ENCODE measurements at places on chromosomes 6 and 20. TPM values are rescaled to one million over a fixed set of nuclear protein-coding genes. Genes with fewer than 3 reads are reported as not detected.

- no peaks in the 10 kb centered on the region for H3K36me3 ChIP-seq
- no peak overlapping the region for H3K27ac ChIP-seq
- H3K4me3 ChIP-seq, result no peak overlapping the region
- no peaks in the 10 kb centered on the region for H3K4me1 ChIP-seq
- peaks cover 4% of the 10 kb centered on the region for H3K27me3 ChIP-seq
Measured at GRCh38 chr20:46546298-46546697, 4.2 kb downstream of the OCSTAMP start.

DNA sequence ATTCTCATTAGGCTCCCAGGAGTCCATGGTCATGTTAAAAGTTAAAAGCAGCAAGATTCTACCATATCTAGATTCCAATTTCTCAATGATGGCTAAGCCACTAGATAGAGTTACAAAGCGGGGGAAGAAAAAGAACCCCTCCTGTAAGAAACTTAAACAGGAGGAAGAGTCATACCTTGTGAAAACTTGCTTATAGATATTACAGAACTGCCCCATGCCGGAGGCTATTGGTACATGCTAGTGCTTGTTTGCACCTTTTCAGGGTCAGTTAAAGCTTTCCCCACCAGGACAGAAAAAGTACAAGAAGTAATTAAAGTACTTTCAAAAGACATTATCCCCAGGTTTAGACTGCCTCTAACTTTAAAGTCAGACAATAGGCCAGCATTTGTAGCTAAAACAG is 15.5 kb upstream of the GSTA3 start:
- peaks cover 47% of the 10 kb centered on the region for H3K4me1 ChIP-seq
- peaks cover 4% of the 10 kb centered on the region for H3K36me3 ChIP-seq
- DNase-seq, result no peak
- H3K27ac ChIP-seq, result no peak overlapping the region
- H3K4me3 ChIP-seq, result no peak overlapping the region
- H3K27me3 ChIP-seq, result peaks cover 6% of the 10 kb centered on the region

GGTLC1 gene
- total RNA-seq, result not detected

DNA sequence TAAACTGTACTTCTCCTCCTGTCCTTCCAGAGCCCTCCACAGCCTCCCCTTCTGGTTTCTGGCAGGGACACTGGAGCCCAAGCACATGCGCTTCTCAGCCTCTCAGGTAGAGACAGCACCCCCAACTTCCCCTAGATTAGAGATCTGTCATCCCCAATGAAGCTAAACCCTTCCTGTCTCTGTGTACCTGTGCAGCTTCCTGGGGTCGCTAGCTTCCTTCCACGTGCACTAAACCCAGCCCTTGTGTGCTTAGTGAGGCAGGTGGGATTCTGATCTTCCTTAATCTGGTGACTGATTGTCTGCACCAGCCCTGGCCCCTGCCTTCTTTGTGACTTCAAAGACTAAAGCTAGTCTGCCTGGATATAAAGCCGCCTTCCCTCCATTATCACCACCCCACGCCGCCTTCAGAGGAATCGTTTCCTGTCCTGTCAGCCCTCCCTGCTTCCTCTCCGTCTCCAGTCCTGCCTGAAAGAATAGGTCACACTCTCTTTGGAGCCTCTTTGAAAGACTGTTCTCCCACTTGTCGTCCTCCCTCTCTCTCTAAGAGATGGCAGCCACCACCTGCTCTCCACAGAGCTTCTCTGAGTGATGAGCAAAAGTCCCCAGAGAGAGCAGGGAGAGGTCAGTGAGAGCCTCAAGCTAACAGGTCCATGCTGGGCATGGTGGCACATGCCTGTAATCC is 27.5 kb downstream of the CAPN11 start:
- no peak overlapping the region for H3K27ac ChIP-seq
- no peak overlapping the region for H3K4me3 ChIP-seq
- H3K27me3 ChIP-seq, result peaks cover 25% of the 10 kb centered on the region
- no peaks in the 10 kb centered on the region for H3K36me3 ChIP-seq
- H3K4me1 ChIP-seq, result no peaks in the 10 kb centered on the region

DNA sequence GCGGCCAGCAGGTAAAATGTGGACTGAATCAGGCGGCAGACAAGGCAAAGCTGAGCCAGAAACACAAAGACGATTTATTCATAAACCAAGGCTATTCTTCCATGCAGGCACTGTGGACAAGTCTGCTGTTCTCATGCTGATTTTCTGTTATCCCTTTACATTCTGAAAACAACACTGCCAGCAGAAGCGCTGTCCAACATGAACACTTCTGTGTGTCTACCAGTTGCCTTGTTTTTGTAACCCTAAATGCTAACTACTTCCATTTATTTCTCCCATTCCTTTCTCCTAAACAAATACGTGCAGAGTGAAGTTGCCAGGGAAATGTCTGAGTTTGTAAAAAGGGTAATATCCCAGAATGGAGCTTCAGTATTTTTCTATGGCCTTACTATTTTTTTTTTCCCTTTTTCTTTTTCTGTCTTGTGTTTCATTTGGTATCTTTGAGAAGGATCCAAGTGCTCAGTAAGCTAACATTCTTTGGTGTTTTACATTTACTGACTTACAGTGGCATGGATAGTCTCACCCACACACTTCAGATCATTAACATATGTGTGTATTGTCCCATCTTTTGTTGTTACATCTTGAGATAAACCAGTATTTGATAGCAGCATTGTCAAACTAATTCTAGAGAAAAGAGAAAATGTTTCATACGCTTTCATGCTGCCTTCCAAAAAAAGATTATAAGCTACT is 1308.9 kb upstream of the MAP3K7 start:
- H3K4me1 ChIP-seq, result no peaks in the 10 kb centered on the region
- H3K36me3 ChIP-seq, result no peaks in the 10 kb centered on the region
- H3K4me3 ChIP-seq, result no peak overlapping the region
- no peak overlapping the region for H3K27ac ChIP-seq

- peaks cover 39% of the 10 kb centered on the region for H3K4me1 ChIP-seq
- peaks cover 2% of the 10 kb centered on the region for H3K27me3 ChIP-seq
- H3K27ac ChIP-seq, result peak overlapping the region; percentile 43
- no peak for DNase-seq
- peak overlapping the region; percentile 51 for H3K4me3 ChIP-seq
- peaks cover 12% of the 10 kb centered on the region for H3K36me3 ChIP-seq
Measured at GRCh38 chr6:146542881-146543210, 787 bp upstream of the RAB32 start.

DNA sequence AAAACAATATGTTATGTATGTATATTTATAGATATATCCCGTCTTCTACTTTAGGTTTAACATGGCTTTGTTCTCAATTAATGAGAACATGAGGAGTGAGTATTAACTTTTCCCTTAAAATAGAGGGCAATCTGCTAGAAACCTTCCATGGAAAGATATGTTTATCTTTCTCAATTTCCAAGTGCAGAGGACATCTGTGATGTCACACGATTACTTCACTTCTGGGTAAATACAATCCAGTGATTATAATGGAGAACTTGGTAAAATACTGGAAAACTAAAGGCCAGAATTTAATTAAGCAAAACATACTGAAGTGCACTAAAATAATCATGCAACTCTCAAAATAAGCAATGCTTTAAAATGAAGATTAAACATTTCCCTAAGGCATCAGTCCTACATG is 11.9 kb upstream of the MRAP2 start:
- H3K4me1 ChIP-seq, result peaks cover under 1% of the 10 kb centered on the region
- no peaks in the 10 kb centered on the region for H3K36me3 ChIP-seq
- H3K27me3 ChIP-seq, result no peaks in the 10 kb centered on the region
- no peak for DNase-seq
- no peak overlapping the region for H3K4me3 ChIP-seq

TNFRSF6B gene
- 1.8 TPM for total RNA-seq

PTCHD4 gene
- 7.7 TPM for total RNA-seq

MEA1 gene
- total RNA-seq, result 118 TPM

DNA sequence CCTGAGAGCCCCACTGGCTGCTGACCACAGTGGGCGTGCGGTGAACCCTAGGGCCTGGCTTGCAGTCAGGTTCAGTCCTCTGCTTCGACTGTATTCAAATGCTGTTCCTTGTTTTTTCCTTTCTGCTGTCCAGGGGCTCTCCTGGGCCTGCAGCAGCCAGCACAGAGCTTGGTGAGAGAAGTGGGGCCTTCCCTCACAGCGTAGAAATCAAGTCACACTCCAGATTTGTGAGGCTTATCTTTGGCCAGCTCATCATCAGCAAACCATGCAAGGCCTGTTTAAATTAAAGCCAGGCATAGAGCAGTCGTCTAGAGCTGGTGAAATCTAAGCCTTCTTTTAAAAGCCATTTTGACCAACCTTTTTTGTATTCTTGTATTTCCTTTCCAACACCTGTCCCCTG is 8.4 kb downstream of the FAM120B start:
- H3K36me3 ChIP-seq, result peaks cover 41% of the 10 kb centered on the region
- no peak overlapping the region for H3K4me3 ChIP-seq
- DNase-seq, result no peak
- H3K4me1 ChIP-seq, result peaks cover 40% of the 10 kb centered on the region
- H3K27me3 ChIP-seq, result no peaks in the 10 kb centered on the region

LIN28B gene
- not detected for total RNA-seq

All from HFFc6 (cell line).